ENCODE measurements at places on chromosomes 4 and X.

GRCh38 chr4:147616849-147617172 lies 386 bp upstream of the TMEM184C start:
- no peak for DNase-seq

GRCh38 chr4:155430895-155431795 lies 54.4 kb upstream of the MAP9 start:
- DNase-seq = no peak

DNA sequence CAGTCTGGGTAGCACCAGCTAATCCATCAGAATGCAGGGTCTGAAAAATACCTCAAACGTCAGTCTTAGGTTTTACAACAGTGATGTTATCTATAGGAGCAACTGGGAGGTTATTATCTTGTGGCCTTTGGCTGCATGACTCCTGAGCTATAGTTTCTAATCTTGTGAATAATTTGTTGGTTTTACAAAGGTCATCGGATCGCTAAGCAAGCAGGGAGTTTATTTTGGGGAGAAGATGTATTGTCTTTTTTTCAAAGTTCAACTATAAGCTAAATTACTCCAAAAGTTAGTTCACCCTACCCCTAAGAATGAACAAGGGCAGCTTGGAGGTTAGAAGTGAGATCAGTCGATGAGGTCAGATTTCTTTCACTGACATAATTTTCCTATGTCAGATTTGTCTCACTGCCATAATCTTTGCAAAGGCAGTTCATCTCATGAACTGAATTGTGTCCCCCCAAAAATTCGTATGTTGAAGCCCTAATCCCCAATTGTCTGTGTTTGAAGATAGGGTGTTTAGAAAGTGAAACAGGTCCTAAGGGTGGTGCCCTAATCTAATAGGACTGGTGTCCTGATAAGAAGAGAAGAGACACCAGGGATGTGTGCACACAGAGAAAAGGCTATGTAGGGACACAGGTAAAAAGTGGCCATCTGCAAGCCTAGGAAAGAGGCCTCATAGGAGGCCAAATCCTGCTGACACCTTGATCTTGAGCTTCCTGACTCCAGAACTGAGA lies 175.8 kb upstream of the GALNT7 start:
- DNase-seq = no peak

DNA sequence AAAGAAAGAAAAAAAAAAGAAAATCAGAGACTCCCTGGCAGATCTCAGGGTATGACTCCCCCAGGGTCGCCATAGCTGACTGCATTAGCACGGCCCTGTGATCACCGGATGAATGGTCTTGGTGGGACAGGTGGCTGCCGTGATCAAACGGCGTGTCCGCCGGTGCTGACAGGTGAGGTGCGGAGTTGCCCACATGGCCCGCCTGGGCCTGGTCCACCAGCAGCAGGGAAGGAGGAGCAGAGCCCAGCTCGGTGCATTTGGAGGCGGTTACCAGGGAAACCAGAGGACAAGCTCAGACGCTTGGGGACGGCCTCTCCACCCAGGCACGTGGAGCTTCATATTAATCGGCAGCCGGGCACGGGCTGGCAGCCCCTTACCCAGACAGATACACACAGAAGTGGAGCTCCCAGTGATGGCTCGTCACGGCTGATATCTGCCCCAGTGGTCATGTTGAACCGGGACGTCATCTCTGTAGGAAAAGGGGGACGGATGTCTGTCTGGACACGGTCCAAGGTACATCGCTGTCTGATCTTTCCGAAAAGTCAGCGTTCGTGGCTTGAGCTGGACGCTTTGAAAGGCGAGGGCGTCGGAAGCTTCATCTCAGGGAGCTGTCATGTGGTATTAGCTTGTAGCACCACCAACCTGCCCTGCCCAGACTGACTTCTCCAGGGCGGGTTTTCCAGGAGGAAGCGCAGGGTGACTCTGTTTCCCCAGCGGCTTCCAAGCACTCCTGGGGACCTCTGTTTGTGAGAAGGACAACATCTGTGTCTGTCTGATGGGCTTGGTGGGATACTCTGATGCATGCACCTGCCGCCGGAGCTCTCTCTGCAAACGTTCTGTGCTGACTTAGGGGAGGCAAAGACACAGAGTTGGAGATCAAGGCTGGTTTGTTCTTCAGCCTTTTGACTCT lies 180.7 kb downstream of the CRLF2 start:
- DNase-seq = no peak

- DNase-seq = no peak
These were observed 41.7 kb downstream of the KDM6A start for GRCh38 chrX:44914532-44915198.

GRCh38 chr4:15665753-15666365 lies 10.7 kb upstream of the FBXL5 start:
- DNase-seq = no peak

Measured in effector CD4-positive, alpha-beta T cell (primary cell).